Omental fat pad (tissue), 4 donors: ENCODE measurements at places on chromosomes 6 and 20. TPM values are rescaled to one million over a fixed set of nuclear protein-coding genes. Genes with fewer than 3 reads are reported as not detected.

DNA sequence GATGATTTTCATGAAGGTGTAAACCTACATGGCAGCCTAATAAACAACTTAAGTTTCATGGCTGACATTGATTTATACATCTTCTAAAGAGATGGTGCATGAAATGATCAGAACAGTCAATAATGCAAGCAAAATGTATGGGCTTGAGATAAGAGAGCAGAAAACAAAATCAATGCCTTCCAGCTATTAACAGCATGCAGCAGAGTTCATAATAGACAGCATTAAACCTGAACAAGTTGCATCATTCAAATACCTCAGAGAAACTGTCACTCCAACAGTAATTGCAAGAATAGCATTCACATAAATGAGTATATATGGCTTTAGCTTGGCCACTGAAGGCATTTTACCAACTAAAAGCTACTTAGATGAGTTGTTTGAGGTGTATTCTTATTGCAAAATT is 319.6 kb upstream of the ARID1B start:
- DNase-seq: no peak

The PTCRA gene
- total RNA-seq: not detected

The DEFB132 gene
- total RNA-seq: 2.4 TPM

The CGAS gene
- total RNA-seq: 5.5 TPM

- no peak for DNase-seq
Observed at GRCh38 chr20:58198901-58199355, 29.5 kb downstream of the ANKRD60 start.

- DNase-seq: no peak
Observed at GRCh38 chr6:138945354-138945753, 42.7 kb downstream of the REPS1 start.

- no peak for DNase-seq
Observed at GRCh38 chr6:15989397-15989796, 139.5 kb upstream of the MYLIP start.

- DNase-seq: no peak
Observed at GRCh38 chr20:51420111-51420510, 122.4 kb downstream of the NFATC2 start.

- no peak for DNase-seq
Observed at GRCh38 chr6:142380626-142381025, 78.8 kb downstream of the ADGRG6 start.

DNA sequence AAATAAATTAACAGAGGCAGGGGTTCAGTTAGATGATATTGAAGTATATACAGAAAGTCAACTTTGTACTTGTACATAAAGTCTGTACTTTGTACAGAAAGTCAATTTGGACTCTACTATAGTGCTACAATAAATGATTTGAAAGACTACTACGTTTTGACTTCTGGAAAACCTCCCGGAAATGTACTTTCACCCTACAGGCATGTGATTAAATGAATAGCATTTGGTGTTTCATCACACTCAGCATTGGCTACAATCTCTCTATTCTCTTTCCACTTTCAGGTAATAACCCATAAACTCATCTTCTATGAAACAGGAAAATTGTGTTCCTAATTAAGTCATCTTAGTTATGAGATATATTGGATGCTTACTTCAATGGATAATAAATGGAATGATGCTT is 25.6 kb upstream of the MC3R start:
- DNase-seq: no peak

The TREML2 gene
- 4.3 TPM for total RNA-seq

- DNase-seq: no peak
Observed at GRCh38 chr6:113971741-113972140, 793 bp upstream of the HDAC2 start.

The UBR2 gene
- total RNA-seq: 20.8 TPM

DNA sequence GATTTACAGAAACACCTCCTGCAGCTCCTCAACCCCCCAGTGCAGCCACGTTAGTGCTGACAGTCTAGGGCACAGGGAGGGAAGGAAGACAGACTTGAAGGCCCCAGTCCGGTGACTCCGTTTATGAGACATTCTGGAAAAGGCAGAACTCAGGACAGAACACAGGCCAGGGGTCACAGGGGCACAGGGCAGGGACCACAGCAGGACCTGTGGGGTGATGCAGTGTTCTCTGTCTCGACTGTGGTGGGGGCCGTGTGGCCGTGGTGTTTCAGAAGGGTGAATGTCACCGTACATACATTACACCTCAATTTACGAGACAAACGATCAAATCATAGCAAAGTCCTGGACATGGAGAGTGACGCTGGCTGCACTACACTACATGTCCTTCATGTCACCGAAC is 11.3 kb downstream of the BHLHE23 start:
- DNase-seq: no peak

- DNase-seq: no peak
Observed at GRCh38 chr6:150346346-150346745, 22.5 kb upstream of the IYD start.

DNA sequence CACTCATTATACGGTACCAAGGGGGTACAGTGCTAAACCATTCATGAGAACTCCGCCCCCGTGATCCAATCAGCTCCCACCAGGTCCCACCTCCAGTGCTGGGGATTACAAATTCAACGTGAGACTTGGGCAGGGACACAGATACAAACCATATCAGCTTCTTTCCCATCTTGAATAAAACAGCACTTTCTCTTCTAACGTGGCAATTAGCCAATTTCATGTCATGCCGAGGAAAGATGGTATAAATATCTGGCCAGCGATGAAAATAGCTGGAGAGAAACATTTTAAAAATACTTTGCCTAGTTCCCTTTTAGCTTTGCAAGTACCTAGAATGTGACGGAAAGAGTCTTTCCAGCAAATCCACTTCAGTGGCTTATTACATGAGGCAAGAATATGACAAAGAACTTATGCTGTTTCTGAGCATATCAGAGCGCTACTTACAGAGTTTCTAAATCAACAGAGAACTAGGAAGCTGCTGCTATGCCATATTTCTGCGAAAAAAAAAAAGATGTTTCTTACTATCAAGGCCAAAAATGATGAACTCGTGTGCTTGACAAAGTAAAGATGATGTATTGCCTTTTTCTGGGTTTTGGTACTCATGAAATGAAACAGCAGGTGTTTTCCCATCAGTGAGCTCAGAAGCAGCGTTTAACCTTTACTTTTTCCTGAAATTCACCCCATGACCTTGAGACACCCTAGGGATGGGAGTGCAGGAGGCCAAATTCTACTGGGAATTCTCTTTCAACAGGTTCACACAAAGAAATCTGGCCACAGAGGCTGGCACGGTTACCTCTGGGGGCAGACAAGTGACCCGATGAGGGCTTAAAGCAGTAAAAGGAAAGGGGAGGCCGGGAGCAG is 37.9 kb downstream of the AGPAT4 start:
- no peak for DNase-seq

- no peak for DNase-seq
Observed at GRCh38 chr6:40882323-40882997, 156.6 kb downstream of the UNC5CL start.

GRCh38 chr20:54468082-54468481 is 7.3 kb upstream of the DOK5 start:
- DNase-seq: no peak

The COL11A2 gene
- 0.13 TPM for total RNA-seq

The FNDC11 gene
- 0.19 TPM for total RNA-seq

The BHLHE23 gene
- total RNA-seq: not detected

- DNase-seq: peak; percentile 42
Observed at GRCh38 chr6:157669747-157670216, 153.3 kb upstream of the SNX9 start.

GRCh38 chr6:111653979-111654378 is 48.3 kb upstream of the TRAF3IP2 start:
- no peak for DNase-seq

DNA sequence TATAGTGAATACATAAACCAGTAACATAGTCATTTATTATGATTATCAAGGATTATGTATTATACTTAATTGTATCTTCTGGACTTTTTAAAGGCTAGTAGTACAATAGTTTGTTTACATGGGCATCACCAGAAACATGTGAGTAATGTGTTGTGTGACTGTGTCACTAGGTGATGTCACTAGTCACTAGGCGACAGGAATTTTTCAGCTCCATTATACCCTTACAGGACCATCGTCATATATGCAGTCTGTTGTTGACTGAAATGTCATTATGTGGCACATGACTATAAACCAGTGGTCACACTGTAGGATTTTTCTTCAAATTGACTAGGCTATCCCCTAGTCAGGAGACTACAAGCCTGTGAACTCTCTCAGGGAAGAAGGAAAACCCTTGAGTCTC is 86.5 kb upstream of the CENPW start:
- DNase-seq: no peak

GRCh38 chr20:15316556-15316955 is 979.1 kb upstream of the FLRT3 start:
- DNase-seq: no peak
